ENCODE measurements at places on chromosomes 5 and 9.

DNA sequence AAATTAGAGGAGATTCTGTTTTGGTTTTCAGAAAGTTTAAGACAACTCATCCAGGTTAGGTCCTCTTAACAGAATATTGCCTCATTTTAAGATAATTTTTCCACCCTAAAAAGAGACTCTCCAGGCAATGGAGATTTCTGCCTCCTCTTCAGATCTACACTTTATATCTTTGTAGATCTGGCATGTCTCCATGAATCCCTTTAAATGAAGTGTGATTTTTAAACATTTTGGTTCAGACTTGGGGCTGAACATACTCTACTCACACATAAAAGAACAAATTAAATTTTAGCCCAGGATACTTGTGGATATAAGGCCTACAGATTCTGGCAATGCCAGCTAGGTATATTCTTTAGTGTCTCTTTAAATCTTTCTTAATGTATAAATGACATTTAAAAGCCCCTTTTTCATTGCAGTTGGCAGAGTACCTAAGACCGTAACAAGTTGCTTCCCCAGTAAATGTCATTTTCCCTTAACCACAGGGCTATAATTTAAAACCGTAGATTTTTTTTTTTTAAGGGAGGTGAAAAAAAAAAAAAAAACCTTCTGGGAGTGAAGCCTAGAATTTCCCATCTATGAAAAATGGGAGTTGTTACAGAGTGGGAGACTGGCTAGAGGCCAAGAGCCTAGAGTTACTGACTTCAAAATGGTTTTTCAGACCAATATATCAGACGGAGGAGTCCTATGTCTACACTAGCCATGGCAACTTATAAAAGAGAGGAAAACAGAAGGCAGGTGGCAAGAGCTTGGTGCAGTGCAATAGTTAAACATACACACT lies 207.8 kb upstream of the TARS1 start:
- DNase-seq = no peak

DNA sequence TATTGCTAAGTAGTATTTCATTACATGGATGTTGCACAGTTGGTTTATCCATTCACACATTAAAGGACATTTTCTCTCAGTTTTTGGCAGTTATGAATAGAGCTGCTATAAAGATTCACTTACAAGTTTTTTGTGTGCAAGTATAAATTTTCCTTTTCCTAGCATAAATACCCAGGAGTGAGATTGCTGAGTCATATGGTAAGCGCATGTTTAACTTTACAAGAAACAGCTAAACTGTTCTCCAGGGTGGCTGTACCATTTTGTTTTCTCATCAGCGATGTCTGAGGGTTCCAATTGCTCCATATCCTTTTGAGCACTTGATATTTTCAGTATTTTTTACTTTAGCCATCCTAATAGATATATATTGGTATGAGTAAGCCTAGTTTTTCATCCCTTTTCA lies 16.4 kb upstream of the ABCA1 start:
- DNase-seq = no peak

DNA sequence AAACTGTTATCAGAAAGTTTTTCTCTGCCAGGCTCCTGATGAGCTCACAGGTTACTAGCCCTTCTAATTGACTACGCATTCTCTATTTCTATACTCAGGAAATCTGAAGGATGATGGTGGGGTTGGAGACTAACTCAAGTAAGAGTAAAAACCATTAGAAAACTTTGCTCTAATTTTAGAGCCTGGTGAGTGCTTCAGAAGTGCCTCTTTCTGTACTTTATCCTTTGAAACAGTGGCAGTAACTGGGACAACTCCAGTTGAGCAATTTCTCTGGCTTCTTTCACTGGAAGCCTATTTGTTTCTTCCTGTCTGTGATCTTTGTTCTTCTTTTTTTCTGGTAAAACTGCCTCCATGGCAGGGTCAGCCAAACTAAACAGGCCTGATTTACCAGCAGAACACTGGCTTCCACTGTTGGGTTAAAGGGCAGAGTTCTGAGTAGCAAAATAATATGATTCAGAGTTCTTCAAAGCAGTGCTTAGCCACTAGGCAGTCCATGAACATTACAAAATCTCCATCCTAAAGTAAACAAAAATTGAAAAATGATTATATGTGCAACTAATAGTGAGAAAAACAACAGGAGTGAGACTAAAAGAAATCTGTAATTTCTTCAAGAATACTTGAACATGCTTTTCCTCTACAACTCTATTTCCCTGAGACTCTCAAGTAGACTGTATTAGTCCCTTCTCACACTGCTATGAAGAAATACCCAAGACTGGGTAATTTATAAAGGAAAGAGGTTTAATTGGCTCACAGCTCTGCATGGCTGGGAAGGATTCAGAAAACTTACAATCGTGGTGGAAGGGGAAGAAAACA lies 79.8 kb downstream of the MROH2B start:
- no peak for DNase-seq

GRCh38 chr5:159504106-159504856 lies 174.0 kb upstream of the IL12B start:
- no peak for DNase-seq

DNA sequence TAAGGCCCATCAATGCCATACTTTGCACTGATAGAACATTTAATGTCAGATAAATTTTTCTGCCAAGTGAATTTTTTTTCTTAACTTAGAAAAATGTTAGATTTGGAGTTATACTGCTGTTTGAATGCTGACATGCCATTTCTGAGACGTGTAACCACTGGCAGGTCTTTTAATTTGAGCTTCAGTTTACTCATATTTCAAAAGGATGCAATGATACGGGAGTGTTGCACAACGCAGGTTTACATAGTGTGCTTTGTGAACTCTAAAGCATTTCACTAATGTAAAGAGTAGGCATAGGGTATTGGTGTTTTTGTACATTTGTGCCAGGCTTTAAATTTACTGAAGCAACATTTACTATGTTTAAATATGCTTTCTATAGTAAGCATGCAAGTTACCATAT lies 4.2 kb downstream of the ZBTB43 start:
- DNase-seq = no peak

DNA sequence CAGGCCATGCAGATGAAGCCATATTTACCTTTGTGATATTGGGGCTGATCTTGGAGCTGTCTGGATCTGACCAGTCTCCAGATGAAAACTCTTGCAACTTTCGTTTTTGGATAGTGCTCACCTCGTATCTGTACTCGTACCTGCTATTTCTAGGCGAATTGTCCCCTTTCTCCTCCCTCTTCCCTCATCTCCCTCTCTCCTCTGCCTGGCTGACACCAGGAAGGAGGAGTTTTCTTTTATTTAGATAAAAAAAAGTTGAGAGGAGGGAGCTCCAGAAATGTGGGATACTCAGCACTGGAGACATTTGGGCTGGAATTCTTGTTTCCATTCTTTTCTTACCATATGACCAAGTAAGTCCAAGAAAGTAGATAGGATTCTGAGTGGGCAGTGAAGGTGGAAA lies 54.6 kb upstream of the ABL1 start:
- DNase-seq = no peak

DNA sequence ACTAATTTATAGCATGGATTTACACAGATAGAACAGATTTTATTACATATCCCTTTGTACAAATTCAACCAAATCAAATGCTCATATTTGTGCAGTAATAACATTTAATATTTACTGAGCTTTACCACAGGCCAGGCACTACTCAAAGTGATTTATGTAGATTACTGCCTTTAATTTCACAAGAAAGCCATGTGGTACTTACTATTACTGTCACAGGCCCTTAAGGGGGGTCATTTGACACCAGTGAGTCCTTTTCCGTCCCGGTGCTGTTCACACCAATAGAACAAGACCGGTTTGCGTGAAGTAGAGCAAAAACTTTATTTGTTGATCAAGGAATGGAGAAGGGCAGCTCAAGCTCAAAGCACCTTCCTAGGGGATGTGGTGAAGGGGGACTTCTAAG lies 308.5 kb upstream of the KCNN2 start:
- no peak for DNase-seq

- DNase-seq = no peak
These were observed 9.4 kb downstream of the SCGB3A2 start for GRCh38 chr5:147887930-147888329.

DNA sequence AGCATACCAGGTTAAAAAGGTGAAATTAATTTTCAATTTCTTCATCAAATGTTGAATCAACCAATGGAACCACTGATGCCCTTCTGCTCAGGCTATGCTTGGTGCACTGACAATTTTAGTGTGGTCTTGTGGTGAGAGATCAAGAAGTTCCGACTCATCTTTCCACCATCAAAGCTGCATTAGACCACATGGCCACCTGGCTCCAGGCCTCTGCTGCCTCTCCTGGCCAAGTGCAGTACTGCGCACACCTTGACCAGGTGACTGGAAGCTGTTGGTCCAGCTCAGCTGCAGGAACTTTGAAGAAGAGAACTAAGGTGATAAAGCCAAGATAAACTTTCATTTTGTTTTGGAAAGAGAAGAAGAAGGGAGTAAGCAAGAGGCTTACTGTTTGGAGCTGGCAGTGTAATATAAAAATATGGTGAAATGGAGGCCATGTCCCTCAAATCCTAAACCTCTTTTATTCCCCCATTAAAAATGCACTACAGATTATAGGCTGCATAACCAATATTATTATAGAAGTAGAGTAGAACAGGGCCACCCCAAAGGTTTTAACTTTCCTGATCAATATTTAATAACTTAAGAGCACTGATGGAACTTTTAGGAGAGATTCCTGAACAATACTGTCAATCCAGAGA lies 315.5 kb upstream of the C9orf72 start:
- peak; percentile 43 for DNase-seq

DNA sequence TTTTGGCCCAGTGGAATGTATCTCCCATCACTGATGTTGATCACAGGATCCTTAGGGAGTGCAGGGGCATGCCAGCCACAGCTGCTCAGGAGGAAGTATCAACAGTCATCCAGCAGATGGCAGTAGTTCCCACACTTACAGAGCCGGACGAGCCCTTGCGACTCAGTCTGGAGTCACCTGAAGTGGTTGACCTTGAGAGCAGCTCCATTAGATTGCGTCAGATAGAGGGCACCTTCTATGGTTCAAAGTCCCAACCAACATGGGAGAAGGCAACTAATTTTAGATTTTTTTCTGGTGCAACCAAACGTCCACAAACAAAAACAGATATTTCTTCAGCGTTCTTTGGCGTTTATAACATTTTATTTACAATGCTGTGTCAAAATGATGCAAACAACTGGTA lies 124.5 kb downstream of the EGFLAM start:
- peak; percentile 68 for DNase-seq
